Hepatic stellate cell (primary cell): ENCODE measurements at places on chromosomes 12 and 14.

- DNase-seq, result no peak
Observed at GRCh38 chr12:69123919-69124638, 115.3 kb upstream of the CPSF6 start.

DNA sequence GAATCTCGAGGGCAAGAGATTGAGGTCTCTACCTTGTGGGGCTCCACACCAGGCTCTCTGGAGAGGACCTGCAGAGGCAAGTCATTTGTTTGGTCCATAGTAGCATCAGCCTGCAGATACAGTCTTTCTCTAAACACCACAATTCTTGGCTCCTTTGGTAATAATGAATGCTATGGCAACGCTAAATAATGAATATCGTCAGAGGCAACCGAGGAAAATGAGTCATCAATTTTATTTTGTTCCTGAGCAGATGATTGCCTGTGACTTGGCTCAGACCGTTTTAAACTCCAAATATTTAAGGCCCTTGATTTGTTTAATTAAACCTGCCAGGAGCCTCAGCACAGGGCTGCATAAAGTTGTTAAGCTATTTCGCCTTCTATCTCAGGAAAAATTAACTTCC lies 924.1 kb upstream of the TMEM132C start:
- no peak for DNase-seq

GRCh38 chr12:45329238-45329637 lies 113.3 kb downstream of the ANO6 start:
- no peak for DNase-seq

- DNase-seq, result no peak
Observed at GRCh38 chr14:100755649-100756048, 29.0 kb downstream of the DLK1 start.

DNA sequence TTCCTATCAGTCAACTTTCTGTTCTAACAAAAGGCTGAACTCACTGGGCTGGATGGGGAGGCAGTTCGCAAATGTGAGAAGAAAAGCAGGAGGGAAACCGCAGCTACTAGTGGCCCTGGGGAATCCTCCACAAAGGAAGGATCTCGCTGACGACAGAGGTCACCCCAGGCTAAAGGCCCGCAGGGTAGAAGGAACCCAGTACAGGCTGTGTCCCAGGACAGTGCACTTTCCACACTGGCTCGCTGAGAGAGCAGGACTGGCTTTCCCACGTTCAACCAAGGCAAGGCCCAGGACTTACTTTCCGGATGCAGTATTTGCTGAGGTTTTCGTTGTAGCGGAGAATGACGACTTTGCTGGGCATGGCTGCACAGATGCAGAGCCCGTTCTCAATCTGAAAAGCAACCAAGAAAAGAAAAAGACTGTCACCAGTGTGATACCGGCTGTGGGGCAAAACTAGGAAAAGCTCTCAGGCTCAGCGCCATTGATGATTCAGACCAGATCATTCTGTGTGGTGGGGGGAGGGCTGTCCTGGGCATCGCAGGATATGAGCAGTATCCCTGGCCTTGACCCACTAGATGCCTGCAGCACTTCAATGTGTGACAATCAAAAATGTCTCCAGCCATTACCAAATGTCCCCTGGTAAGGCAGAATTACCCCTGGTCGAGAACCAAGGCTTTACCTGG lies 36.3 kb downstream of the PRKAB1 start:
- no peak for DNase-seq

- no peak for DNase-seq
Observed at GRCh38 chr14:100590726-100591452, 3.7 kb upstream of the BEGAIN start.

- no peak for DNase-seq
Observed at GRCh38 chr12:19242581-19242980, 113.0 kb downstream of the PLEKHA5 start.

- DNase-seq, result peak; percentile 85
Observed at GRCh38 chr14:64654246-64654900, 49.9 kb upstream of the PLEKHG3 start.

- DNase-seq, result no peak
Observed at GRCh38 chr12:116236148-116236731, 41.3 kb downstream of the MED13L start.

DNA sequence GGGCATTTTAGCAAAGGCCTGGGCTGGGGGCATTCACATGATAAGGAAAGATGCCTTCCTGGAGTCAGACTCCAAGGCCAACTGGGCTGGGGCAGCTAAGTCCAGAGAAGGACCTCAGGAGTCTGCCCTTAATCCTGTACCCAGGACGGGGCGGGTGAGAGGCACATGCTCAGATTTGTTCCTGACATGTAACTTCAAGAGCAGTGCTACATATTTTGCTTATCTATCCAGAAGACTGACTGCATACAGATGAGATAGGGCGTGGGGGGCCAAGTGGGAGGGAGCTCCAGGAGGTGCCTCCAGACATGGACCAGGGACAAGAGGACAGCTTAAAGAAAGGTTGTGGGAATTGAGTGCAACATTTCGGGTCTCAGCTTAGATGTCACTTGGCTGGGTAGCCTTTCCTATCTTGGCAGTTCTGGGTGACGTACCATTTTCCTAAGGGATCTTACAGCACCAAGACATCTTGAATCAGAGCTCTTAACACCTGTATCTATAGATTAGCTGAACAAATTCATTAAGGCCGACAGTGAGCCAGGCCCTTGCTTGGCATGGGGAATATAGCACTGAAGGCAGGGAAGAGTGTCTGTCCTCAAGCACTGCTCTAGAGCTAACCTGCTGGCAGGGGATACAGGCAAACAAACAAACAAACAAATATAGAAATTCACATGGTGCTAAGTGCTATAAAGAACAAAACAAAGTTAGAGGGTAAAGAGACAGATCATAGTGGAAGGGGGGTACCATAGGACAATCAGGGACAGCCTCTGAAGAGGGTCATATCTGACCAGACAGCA lies 61.2 kb downstream of the PTPN21 start:
- DNase-seq, result no peak

- no peak for DNase-seq
Observed at GRCh38 chr12:13084898-13085640, 18.4 kb downstream of the GSG1 start.

DNA sequence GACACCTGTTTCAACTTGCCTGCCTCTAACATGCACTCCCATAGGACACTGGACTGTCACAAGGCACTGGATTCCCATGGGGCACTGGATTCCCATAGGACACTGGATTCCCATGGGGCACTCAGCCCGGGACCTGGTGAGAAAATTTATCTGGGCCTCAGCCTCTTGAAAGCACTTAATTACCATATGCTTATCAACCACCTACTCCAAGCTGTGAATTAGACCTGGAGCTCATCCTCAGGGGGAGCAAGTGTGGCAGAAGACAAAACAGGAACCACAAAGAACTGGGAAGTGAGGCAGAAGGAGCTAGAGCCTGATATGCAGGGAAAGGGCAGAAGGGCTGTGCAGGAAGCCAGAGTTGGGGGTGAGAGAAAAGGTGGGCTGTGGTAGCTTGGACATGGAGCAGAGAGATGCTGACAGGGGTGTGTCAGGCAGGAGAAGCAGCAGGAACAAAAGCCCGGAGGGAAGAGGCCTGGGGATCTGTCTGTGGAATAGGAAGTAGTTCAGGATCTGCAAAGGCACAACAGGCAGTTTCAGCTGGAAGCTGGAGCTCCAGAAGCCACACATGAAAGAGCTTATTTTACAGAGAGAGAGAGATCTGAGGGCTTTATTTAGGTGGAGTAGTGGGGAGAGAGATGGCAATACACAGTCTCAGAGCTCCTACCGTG lies 3.1 kb downstream of the KRT82 start:
- no peak for DNase-seq

DNA sequence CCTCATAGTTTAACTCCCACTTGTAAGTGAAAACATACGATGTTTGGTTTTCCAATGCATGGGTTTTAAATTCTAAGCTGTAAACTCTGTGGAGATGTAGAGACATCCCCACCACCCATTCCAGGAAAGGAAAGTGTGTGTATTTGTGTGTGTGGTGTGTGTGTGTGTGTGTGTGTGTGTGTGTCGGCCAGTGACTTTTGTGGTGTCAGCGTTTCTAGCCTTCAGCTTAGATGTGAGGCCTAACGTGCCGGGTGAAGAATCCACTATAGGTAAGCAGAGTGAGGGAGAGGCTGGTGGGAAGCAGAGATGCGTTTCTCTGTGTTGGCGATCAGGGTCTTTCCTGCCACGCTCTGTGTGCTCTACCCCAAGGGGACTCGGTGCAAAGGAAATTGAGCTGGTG lies 93.0 kb downstream of the SLC24A4 start:
- no peak for DNase-seq

GRCh38 chr14:62706217-62706616 lies 339.0 kb downstream of the KCNH5 start:
- no peak for DNase-seq

DNA sequence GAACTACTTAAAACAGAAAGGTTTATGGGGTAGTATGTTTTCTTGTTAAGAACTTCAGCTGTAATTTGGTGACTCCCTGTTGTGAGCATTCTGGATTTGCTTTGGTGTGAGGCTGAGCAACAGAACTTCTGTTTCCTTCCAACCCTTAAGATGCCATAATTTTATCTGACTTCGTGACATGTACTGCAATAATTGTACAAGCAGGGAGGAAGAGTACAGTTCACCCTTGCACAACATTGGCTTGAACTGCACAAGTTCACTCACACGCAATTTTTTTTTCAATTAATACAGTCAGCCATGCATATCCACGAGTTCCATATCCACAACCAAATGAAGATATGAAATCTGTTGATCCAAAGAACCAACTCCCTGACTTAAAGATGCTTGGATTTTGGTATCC lies 42.9 kb upstream of the ANKS1B start:
- DNase-seq, result no peak

GRCh38 chr14:93535537-93535936 lies 104.8 kb downstream of the UNC79 start:
- no peak for DNase-seq
